Stimulated activated CD8-positive, alpha-beta memory T cell treated with anti-CD3 and anti-CD28 coated beads, Interleukin-15, amount 100 ng/mL, for 1 hour (primary cell): ENCODE measurements at places on chromosomes 6 and 20.
A peak's percentile ranks its signal among the peaks of the same experiment; 100 is the strongest.

DNA sequence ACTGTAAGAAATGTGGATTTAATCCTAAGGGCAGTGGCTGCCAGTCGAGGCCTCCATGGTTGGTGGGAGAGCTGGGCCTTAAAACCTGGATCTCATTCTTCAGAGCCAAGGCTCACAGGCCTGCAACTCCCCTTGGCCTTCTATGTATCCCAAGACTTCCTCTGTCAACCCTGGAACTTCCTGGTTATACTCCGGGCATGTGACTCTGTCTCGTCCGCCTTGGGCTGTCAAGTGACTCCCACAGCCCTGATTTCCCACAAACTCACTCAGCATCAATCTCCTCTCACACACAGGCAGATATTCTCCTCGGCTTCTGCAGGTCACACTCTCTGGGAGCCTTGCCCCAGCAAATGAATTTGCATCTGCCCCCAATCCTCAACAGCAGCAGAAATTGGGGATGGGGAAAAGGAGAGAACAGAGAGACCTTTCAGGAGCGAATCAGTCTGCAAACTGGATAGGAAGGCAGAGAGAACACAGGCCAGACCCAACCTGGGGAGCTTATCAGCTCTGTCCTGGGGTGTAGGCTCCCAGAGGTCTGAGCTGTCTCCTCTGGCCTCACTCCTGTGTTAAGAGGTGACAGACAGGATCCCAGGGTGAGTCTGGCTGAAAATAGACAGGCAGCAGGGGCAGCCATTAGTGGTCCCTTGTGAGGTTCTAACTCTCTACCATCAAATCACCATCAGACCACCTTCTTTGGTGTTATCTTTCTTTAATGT is 30.4 kb upstream of the PREX1 start:
- DNase-seq = no peak

DNA sequence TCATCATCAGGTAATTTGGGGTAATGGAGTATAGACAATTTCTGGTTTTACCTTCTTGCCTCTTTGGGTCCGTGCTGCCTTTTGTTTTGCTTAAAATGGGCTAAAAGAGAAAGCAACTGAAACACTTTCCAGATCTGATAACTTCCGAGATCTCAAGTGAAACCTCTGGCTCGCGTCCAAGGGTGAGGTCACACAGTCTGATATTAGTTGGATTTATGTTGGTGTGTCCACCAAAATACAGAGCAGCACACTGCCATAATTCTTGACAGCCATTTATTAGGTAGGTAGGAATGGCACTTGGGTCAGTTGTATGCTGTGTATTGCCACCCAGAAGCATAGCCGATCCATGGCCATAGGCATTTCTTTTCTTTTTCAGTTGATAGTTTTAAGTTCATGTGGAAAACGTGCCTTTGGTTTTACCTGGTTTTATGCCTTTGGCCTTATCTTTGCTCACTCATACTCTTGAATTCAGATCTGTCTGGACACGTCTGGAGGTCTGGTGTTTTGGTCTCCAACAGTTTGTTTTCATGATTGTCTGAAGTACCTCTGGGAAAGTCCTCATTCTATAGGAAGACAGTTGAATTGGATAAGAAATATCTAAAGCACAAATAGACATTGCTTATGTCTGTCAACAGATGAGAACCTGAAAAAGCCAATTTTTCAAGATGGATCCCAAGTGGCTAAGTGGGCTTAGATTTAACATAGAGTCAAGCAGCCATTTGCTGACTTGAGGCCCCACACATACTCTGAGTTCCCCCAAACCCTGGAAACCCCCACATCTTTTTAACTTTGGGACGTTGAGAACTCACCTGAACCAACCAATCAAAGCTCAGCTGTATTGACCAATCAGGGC is 320.8 kb downstream of the SOX4 start:
- peak; percentile 13 for DNase-seq

- no peak for DNase-seq
Measured at GRCh38 chr6:25700761-25701160, 48.7 kb downstream of the SCGN start.

DNA sequence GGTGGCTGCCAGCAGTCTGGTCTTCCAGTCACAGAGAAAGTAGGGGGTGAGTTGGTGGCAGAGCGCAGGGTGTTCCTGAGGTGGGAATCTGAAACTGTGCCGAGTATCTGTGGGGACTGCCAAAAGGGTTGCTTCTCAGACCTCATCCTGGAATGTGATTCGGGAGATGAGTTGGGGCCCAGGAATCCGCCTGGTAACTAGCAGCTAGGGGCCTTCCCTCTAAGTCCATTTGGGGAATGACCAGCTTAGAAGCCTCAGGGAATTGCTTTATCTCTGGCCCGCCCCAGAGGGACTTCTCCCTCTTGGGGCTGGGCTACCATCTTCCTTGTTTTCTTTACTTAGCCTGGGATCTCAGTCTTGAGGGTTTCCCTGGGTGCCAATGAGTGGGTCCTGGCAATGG is 49.6 kb downstream of the MOCS1 start:
- DNase-seq = no peak

DNA sequence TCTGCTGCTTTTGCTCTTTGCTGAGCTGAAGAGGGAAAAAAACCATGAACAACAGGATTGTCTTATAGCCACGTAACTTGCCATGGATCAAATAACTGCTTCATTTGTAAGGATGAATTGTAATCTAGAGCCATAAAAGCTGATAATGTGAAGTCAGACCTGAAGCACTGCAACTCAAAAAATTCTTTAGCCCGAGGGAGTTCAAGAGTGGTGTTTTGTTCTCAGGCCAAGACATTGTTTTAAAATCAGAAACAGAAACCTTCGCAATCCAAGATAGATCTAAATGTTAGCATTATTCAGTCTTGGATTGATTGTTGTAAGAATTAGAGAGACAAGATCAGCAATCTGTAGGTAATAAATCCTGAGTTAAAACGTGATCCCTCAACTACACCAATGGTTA is at the start of gene TRAPPC3L:
Gene TRAPPC3L, minus strand, starts transcription at position 34 of the 400 bp plus-strand sequence. CDS start 170 bp downstream, outside the sequence.
- no peak for DNase-seq

DNA sequence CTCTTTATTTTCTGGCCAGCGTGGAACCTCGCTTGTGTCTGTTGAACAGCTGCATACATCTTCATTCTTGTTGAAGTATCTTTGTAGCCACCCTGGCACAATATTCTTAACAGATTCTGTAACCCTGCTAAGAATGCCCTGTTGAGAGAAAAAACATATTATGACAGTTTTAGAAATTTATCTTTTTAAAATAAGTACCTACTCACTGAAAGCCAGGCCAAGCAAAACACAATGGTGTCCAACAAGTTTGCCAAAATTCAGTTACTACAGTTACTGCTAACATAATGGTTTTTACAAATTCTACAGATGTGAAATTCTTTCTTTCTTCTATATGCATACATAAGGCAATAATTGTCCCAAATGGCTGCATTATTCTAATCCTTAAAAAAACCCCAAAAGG is 18.2 kb downstream of the NUP153 start:
- DNase-seq = no peak

DNA sequence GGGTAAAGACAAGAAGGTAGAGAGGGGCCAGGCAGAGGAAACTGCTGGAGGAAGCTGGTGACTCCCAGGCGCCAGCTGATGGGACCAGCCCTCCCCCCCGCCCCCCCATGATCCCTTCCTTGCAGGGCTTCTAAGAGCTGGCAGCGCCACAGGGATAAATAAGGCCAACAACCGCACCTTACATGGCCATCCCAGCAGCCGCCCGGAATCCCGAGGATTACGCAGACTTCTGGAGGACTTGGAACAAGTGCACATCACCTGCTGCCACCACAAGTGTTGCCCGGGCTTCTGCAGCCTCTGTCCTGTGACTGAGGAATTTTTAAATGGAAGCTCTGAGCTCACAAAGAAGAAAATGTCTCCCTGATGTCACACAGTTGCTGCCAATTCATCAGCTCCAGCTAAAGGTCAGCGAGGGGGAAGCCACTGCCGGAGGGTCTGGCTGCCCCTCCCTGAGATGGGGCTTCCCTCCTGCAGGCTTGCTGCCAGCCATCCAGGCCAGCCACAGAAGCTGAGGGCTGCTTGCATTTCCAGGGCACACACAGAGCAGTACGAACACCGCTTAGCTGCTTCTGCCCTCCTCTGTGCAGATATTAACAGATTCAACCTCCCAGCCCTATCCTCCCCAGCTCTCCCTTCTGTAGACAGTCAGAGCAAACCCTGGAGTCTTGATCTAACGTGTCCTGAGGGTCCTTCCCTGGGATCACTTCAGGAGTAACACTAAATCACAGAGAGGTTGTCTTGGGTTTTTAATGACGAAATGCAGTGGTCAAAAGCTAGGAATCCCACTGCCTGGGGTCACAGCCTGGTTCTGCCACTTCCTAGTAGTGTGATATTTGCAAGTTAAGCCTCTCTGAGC is 38.6 kb upstream of the PIM1 start:
- DNase-seq = no peak
